ENCODE measurements at places on chromosomes 11 and 22.

GRCh38 chr22:45475063-45475747, 27.5 kb upstream of the FBLN1 start:
- peak; percentile 32 for DNase-seq

DNA sequence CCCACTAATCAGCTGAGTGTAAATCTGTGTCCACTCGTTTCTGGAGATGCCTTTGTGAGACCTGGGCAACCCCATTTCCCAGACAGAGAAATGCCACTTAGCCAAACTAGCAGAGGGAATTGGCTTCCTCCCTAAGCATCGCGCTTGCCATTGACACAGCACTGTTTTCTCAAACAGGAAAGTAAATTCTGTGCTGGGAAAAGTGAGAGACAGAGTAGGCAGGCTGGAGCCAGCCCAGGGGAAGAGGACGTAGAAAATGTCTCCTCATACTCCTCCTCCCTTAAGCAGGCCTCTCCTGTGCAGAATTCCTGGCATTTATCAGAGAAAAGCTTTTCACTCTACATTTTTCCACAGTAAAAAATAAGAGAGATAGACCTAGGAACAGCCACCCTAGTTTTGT, 99.1 kb upstream of the AMOTL1 start:
- DNase-seq: no peak

DNA sequence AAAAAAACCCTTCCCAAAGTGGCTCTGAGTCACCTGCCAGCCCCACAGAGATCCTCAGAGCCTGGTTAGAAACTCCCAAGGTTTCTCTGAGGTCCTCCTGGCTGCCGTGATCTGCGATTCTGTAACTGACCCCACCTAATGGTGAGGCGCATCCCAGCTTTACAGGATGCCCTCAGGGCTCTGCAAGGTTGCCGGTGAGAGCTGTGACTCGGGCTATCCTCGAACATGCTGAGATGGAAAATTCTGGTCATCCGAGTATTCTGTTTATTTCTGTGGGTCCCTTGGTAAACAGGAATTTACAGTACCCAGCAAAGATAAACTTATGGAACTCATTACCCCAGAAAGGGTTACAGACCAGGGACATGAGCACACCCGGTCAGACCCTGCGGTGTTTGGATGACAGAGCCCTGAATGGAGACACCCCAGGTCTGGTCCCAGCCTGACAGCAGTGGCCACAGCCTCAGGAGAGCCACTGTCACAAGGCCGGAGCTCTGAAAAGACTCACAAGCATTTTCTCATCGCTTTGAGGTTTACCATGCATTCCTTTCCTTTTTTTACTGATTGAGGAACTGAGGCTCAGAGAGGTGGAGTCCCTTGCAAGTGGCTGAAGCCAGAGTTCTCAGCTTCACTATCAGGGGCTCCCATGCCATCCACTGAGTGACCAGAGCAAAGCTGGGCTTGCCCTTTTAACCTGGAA, 22.2 kb downstream of the LIF start:
- no peak for DNase-seq

DNA sequence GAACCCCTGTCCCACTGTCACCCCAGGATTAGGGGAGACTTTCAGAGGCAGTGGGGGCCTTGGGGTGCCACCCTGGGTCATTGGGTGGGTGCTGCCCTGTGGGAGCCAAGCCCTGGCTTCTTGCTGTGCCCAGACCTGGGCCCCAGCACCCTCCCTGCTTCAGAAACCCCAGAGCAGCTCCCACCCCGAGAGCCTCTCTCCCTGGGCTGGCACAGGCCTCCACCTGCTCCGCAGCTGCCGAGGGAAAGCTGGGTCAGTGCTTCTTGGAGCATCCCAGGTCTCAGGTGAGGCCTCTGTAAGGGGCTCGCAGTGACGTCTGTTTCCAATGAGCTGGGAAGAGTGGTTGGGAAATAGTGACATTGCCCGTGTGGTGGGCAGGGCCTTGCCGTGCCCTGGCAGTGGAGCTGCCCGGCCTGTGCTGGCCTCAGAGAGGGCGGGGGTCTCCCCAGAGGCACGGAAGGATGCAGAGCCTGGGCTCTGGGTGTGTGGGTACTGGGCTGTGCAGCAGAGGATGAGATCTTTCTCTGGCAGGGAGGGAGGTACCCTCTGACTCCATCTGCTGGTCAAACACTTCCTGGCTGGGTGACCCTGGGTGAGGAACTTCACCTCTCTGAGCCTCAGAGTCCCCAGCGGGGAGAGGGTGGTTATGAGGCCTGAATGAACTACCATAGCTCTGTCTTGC, 23.0 kb downstream of the C22orf23 start:
- DNase-seq: no peak

Measured in DMS 273 treated with DMSO at 0.1 percent for 48 hours (cell line).